Stimulated activated CD8-positive, alpha-beta memory T cell treated with anti-CD3 and anti-CD28 coated beads, Interleukin-4, amount 100 ng/mL, for 4 hours (primary cell): ENCODE measurements at places on chromosomes 5 and 9.

DNA sequence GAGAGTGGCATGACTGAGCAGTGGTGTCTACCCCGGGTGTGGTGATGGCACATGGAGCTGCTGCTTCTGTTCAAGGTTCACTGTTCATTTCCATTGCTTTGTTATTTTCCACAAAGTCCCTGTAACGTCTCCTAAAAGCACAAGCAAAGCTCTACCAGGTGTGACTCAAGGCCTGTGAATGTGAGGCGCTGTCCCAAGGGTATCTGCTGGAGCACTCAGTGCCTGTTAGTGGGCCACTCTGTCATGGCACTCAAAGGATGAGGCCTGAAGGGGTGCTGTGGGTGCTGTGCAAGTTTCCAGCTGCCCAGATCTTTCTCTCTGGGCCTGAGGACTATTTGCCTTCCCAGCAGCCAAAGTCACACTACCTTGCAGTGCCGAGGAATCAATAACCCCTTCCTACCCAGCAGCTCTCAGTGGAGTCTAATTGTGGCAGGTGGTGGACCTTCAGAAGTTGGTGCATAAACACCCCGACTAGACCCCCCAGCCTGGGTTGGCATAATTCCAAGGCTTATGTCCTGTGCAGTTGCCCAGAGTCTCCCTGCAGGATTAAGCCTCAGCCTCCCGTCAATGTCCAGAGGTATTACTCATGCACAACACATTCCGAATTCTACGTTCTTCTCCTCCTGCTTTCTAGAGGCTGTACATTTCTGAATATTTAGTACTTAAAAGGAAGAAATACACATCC, 17.4 kb upstream of the PTCH1 start:
- no peak for DNase-seq

DNA sequence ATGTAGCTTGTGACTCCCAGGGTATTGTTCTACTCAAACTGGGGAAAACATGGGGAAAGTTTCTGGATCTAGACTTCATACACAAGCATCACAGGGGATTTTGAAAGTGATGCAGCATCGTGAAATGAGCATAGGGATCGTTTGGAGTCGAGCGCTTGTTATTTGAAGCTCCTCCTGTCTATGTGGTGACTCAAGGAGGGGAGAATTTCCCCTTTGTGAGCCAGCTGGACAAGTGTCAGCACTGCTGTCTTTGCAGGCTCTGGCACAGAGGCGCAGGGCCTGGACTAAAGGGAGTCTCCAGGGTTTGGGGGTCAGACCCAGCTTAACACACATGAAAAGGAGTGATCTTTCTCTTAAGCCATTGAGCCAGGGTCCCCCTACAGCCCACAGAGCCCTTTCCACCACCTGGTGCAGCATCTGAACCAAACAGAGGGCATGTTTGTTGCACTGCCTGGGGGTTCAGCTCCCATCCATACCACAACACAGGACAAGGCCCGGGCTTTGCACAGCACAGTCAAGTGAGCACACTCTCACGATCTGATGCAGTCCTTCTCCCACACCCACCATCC, 51.0 kb downstream of the IRF1 start:
- DNase-seq, result no peak

- no peak for DNase-seq
Observed at GRCh38 chr9:114837923-114838322, 32.1 kb upstream of the TNFSF15 start.

DNA sequence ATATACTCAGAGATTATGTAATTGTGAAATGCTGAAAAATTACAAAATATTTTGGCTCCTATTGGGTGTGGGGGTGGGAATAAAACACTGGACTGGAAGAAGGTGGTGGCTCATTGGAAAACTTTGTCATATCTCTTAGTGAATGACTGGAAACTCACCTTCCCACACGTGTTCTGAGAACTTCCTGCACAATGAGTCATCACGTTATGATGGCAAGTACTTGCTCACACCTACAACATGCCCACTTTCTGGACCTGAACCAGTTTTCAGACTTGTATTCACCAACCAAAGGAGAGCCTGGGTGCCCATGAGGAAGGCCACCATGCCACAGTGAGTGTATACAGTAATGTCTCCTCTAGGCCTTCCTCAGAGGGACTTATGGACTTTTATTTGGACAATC, 294.8 kb downstream of the ASTN2 start:
- DNase-seq, result no peak

GRCh38 chr5:6289239-6289638, 89.1 kb downstream of the MED10 start:
- DNase-seq, result no peak

DNA sequence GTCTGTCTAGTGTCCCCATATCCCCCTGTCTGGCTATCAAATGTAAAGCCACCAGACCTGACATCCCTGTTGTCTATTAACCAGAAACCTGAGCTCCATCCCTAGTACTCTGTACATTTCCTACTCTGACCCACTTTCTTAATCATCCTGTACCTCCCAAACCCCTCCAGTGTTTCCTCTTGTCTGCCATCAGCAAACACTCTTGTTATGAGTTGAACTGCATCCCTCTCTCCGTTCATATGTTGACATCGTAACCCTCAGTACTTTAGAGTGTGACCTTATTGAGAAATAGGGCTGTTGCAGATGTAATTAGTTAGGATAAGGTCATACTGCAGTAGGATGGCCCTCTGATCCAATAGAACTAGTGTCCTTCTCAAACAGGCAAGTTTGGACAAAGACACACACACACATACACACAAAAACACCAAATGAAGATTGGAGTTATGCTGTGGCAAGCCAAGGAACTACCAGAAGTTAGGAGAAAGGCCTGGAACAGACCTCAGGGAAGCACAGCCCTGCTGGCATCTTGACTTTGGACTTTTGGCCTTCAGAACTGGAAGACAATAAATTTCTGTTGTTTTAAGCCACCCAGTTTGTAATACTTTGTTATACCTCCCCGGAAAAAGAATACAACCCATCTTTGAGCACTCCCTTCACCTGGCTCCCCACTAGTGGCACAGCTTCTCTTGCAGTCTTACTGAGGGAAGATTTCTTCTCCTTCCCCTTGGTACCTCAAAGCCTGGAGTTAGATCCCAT, 180.0 kb upstream of the PTGER4 start:
- no peak for DNase-seq

DNA sequence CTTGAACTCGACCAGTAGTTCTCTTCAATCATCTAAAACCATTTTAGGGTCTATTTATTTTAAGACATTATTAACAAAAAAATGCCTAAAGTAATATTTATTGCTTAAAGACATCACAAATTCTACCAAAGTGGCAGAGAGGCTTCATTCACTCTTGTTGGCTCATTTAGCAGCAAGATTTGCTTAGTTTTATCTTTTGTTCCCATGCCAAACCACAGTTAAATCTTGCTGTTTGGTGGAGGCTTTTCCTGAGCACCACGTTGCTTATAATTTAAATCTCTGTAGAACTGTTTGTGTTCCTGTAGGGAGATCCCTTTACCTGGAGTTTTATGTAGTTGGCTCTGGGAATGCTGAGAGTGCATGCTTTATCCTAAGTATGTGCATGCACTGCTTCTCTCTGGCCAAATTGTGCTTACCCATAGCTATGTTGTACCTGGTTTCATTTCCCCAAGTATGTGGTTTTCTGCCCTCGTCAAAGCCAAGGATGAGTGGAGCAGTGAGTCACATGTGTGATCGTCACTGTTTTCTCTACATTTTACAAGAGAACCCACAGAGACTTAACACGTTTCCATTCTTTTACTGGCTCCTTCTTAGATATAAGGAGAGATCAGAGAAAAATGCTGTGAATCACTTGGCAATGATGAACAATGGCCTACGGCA, 42.1 kb upstream of the MAST4 start:
- no peak for DNase-seq

- no peak for DNase-seq
Observed at GRCh38 chr9:68964102-68964541, 49.8 kb downstream of the PRKACG start.

- no peak for DNase-seq
Observed at GRCh38 chr9:92534674-92535073, 1.1 kb downstream of the ECM2 start.

DNA sequence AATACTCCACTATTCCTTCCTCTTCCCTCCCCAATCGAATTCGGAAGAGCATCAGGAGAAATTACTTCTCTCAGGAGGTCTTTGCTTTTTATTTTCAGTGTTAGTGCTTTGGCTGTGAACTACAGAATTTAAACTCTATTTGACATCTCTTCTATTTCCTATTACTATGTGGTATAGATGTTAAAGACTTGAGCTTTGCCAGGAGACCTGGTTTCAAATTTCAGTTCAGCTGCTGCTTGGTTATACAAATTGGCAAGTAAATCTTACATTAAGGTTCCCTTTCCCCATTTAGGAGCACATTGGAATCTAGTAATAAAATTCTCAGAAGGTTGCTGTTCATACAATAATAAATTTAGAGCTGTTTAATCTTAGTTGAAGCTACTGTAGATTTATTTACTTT, 13.1 kb downstream of the UHRF2 start:
- DNase-seq, result no peak

- DNase-seq, result no peak
Observed at GRCh38 chr5:118726891-118727290, 261.5 kb downstream of the DTWD2 start.

- DNase-seq, result no peak
Observed at GRCh38 chr9:89756891-89757537, 152.2 kb downstream of the GADD45G start.

DNA sequence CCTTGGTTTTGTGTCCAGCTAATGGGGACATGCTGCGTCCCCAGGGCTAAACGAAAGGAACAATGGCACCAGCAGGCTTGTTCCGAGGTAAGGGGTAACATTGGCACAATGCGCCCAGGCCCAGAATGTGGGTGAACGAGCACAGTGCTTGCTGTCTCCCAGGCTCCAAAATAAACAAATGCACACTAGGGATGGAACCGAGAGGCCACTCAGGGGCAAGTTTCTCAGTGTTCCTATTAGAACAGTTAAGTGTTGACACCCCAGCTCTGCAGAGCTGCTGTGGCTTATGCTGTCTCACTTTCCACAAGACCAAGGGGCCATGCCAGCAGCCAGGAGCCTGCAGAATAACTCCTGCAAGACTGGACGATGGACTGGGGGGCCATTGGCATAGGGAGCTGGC, 492.4 kb downstream of the GADD45G start:
- DNase-seq, result no peak

GRCh38 chr9:99389087-99390033, 167.3 kb downstream of the SEC61B start:
- no peak for DNase-seq

DNA sequence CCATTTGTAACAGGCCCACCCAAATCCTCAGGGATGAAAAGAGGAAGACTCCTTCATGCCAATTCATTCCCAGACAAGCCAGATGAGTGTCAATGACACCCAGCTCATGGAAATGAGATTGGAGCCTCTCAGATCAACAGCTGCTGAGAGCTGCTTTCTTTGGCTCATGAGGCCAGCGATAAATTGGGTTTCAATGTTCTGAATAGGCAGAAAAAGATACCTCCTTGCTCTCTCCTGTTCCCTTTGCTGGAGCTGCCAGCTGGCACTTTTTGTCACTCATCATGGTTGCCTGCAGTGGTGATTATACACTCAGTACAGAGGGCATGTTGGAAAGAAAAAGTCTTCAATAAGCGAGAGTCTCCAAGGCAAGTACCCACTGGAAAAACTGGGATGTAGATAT, 47.1 kb downstream of the SH3RF2 start:
- no peak for DNase-seq

DNA sequence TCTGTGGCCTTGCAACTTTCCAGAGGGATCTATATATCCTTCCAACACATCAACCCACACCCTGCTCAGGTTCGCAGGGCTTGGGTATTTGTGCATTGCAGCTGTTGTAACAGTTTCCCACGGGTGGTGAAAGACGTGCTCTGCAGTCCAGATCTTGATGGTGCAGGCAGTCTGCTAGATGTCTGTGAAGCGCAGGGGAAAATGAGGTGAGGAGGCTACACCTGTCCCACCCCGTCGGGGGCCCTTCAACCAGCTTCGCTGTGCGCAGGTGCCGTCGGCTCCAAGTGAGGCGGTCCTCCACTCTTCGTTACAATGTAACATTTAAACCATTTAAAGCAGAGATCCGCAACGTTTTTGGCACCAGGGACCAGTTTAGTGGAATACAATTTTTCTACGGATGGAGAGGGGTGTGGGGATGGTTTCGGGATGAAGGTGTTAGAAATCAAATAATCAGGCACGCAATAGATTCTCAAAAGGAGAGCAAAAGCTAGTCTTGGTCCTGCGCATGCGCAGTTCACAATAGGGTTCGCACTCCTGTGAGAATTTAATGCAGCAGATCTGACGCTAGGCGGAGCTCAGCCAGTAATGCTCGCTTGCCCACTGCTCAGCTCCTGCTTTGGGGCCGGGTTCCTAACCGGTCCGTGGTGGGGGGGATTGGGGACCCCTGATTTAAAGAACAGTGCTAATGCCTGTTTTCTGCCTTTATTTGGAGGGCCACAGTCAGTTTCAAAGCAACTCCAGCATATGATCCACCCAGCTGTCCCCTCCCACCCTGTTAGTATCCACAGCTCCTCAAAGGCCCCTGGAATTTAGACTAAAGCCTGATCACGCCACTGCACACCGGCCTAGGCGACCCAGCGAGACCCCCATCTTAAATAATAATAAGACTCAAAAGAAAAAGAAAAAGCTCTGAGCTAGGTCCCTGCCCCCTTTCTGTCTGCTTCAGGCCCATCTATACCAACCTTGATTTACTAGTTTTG, 97.1 kb upstream of the SELENOP start:
- DNase-seq, result peak; percentile 74

DNA sequence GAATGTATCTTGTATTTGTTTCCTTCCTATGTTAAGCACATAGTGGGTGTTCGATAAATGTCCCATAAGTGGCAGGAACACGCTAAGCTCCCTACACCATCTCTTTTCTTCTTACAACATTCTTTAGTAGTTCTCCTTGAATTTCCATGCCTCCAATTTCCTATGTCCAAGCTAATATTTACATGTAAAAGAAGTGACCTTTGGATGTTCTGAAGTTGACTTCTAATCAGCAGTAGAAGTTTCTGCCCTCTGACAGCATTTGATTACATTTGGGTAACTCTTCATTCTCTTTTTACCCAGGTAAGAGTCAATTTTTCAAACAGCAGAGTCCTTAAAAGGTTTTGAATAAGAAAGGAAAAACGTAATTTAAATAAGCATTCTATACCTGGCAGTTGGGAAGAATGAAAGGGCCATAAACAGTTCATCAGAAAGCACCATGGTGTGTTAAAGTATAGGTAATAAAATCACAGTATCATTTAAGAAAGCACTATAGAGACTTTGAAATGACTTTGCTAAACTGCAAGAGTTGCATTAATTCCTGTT, 78.9 kb downstream of the TRPM3 start:
- no peak for DNase-seq
